ENCODE measurements at places on chromosomes 16 and 17.

DNA sequence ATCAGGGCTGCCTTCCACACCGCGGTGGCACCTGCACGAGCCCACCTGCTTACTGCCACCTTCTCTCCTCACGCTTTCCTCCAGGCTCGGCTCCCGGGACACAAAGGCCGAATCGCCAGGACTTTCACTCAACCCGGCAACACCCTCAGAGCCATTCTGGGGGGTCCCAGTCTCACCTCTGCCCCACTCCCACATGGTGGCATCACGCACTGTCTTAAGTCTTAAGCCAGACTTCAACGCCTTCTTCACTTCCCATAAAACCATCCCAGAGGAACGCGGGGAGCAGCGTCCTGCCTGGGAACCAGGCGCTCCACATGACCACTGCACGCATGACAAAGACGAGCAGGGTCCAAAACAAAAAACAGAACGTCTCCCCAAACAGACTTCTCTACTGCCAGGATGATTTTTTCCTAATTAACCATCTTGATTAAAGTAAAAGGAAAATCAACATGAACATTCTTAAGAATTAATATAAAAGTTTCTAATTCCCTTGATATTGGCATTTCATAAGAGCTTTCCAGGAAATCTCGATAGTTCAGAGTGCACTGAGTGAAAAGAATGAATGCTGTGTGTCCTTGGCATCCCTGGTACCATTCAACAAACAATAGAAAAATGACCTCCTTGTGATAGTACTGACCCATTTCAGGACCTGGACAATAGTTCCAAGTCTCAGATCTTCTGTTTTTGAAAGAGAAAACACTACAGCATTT, 2.6 kb downstream of the CANT1 start:
- DNase-seq: no peak

DNA sequence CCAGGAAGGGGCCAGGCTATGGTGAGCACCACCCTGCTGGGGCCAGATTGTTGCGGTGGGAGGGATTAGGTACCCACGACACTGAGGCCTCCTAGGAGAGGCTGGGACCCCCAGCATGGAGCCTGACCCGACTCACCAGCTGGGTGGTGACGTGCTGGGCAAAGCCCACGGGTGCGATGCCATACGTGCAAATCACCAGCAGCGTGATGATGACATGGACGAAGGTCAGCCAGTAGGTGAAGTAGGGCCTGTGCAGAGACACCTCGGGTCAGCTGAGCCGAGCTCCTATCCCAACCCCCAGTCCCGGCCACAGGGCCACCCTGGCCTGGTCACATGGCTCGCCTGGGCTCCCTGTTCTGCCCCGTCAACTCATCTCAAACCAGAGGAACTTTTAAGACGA, 7.5 kb downstream of the AANAT start:
- no peak for DNase-seq

DNA sequence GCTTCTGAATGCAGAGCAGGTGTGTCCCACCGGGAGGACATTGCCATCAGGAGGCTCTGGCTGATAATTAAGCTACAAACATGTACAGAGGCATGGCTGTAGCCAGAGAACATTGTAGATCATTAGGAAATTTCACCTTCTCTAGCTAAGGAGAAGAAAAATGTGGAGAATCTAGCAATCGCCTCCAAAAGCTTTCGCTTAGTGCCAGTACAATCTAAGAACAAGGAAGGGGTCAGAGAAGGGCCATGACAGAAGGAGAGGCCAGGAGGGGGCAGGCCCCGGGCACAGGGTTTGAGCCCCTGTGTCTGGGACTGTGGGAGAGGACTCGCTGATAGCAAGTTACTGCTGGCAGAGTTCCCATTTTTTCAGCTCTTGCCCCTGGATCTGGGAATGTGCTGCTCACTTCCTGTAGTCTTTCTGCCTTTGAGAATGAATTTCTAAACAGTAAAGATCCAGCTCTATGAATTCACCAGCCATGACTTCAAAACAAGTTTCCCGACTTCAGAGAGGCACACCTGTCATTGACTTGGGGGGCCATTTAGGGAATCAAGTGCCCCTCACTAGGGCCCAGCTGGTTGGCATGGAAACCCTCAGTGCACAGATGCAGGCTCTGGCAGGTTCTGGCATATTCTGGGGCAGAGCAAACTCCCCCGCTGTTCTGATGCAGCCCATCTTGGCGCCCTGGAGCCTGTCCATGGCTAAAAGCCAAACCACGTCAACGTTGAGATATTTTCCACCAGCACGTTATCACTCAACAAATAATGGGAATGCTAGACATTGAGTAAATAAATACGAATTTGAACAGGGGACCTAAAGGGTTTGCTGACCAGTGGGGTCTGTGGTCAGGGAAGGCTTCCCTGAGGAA, 59.5 kb upstream of the CACNG4 start:
- no peak for DNase-seq

DNA sequence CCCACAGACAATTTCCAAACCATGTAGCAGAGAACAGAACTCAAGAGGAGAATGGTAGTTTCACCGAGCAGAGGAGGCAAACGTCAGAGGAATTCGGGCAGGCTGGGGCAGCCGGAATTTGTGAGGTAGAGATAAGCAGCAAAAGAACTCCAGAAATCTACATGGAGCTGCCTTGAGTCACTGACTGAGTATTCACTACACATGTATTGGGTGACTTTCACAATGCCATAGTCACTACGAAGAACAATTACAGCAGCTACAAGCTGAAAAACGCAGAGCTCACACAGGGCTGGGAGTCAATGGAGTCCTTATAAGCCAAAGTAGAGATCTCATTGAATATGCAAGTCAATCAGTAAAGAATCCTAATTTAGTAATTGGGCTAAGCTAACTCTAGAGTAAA, 13.4 kb downstream of the CMC2 start:
- no peak for DNase-seq

DNA sequence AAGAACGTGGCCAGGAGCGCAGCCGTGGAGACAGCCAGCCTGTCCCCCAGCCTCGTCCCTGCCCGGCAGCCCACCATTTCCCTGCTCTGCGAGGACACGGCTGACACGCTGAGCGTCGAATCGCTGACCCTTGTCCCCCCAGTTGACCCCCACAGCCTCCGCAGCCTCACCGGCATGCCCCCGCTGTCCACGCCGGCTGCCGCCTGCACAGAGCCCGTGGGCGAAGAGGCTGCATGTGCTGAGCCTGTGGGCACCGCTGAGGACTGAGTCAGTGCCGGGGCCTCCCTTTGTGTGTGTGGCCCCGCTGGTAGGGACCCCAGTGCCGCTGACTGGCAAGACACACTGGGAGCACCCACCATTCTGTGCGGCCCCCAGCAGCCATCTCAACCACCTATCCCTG, 77.6 kb downstream of the SOCS1 start:
- no peak for DNase-seq

DNA sequence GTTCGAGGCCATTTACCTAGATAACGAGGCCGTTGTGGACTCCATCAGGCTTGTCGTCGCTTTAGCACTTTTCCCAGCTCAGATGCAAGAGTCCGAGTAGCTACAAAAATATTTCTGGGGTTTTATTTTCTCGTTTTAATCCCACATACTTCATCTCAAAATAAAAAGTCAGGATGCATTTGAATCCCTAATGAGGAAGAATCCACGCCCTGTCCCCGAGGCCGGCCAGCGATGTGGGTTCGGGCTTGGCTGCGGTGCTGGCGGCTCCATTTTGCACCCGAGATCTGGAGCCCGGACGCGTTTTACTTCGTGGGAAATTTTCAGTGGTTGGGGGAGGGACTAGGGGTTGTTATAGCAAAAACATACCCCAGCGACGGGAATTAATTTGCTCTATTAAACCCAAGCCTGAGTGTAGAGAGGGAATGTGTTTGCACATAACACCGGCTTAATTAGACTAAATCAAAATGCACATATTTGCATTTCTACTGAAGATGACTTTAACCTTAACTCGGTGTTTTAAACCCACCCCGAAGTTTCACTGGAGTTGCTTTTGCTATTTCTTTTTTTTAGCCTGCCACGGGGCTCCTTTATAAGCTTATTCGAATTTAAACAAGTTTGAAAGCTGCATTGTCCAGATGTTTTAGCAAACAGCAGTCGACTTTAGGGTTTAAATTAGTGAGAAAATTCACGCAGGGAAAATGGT, 4.8 kb downstream of the IRX5 start:
- DNase-seq: no peak

DNA sequence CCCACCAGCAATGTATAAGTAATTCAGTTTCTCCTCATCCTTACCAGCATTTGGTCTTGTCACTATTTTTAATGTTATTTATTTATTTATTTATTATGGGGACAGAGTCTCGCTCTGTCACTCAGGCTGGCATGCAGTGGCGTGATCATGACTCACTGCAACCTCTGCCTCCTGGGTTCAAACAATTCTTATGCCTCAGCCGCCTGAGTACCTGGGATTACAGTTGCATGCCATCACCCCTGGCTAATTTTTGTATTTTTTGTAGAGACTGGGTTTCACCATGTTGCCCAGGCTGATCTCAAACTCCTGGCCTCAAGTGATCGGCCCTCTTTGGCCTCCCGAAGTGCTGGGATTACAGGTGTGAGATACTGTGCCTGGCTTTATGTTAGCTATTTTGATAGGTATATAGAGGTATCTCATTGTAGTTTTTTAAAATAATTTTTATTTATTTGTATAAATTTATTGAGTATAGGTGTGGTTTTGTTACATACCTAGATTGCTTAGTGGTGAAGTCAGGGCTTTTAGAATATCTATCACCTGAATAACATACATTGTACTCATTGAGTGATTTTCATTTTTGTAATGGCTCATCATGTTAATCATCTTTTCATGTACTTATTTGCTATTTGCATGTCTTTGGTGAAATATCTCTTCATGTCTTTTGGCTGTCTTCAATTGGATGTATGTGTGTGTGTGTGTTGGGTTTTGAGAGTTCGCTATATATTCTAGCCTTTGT, 53.3 kb downstream of the TANC2 start:
- DNase-seq: no peak

GRCh38 chr17:59842901-59843652, 49.7 kb downstream of the TUBD1 start:
- peak; percentile 68 for DNase-seq

- DNase-seq: no peak
Measured at GRCh38 chr17:54795046-54795445, 105.6 kb upstream of the TOM1L1 start.

- no peak for DNase-seq
Measured at GRCh38 chr16:49543631-49543946, 170.0 kb downstream of the C16orf78 start.

DNA sequence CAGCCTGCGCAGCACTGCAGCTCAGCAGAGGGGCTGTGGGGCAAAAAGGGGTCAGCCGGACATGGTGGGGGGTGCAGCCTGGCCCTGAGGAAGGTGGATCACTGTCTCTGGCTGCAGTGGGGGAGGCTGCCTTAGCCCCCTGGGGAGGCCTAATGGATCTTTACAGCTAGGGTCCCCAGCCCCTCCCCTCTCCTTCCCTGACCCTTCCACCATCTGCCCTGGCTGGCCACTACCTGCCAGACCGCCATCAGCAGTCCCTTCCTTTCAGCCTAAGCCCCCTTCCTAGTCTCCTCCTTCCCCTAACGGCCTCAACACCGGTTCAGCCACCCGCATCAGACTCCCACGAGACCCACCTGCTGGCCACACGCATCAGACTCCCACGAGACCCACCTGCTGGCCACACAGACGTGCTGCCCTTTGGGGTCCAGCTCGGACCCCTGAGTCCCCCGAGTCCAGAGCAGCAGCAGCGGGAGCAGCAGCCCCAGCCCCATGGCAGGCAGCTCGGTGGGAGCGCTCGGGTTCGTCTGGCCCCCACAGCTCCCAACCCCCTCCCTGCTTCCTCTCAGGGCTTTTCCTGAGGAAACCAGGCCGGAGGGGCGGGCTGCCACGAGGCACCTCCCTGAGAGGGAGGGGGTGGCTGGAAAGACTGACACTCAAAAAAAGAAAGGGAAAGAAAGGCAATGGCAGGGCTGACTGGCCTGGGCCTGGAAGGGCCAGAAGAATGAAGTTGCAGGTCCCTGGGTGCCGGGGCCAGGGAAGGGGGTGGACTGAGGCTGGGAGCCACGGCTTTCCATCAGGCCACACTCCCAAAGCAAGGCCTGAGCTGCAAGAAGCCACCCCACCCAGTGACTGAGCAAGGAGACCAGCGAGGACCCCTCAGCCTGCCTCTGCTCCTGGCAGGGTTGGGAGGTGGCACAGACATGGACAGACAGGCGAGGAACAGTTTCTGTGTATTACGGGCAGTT, at the start of gene SCARF1:
SCARF1 (minus strand) TSS at position 526 of the 965 bp plus-strand sequence; CDS start at position 491, 35 bp downstream.
- DNase-seq: no peak

GRCh38 chr17:3937359-3937758, 21.1 kb upstream of the P2RX1 start:
- no peak for DNase-seq

GRCh38 chr16:88703486-88704309, 2.5 kb downstream of the RNF166 start:
- DNase-seq: peak; percentile 64

DNA sequence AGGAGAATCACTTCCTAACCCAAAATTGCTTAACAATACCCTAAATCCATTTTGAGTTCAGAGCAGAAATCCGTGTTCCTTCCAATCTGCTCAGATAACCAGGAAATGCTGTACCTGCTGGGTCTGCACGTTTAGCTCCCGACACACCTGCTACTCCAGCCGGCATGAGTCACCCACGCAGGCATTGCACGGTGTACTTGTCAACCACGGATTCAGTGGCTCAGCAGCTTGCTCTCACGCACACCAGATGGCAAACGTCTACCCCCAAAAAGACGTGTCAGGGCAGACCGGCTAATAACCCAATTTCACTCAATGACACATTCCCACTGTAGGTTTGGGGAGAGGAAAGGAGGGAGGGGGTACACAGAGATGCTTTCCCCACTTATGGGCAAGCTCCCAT, 468.1 kb downstream of the SOX9 start:
- peak; percentile 72 for DNase-seq

GRCh38 chr16:88927661-88928060, 49.3 kb downstream of the CBFA2T3 start:
- no peak for DNase-seq

DNA sequence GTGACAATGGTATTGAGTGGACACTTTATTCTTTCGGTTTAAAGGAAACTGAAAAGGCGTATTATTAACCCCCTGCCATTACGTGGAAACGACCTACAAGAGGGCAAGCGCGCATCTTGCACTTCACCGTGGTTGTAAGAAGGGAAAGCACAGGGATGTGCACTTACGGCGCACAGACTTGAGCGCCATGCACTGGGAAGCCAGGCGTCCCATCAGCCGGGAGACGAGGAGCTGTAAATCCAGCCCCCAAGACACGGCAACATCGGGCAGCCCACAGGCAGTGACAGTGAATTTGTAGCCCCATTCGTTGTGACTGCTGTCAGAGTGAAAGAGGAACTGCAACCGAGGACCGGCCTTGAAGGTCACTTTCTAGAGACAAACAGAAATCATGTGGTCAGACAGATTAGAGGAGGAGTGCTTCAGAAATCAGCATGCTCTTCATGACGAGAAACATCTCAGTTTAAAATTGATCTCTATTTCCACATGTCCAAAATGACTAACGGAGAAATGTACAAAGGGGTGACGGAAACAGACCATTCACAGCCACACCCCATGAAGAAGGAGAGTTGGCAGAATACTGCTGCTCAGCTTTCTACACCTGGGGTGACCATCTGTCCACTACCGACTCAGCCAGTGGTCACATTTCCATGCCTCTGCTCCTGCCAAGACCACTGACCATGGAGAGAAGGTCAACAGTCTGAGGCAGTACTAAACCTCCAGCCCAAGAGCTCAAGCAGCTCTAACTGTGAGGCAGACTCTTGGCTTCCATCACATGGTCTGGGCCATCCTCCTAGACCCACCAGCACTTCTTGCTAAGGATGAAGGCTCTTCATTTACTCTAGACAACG, 68.6 kb downstream of the ZZEF1 start:
- DNase-seq: peak; percentile 24

Data from left colon (tissue), 2 donors.